Left renal pelvis (tissue), 4 donors: ENCODE measurements at places on chromosomes 6 and 20. TPM values are rescaled to one million over a fixed set of nuclear protein-coding genes. Genes with fewer than 3 reads are reported as not detected.

- DNase-seq: no peak
Observed at GRCh38 chr6:135126729-135127128, 54.4 kb upstream of the MYB start.

DNA sequence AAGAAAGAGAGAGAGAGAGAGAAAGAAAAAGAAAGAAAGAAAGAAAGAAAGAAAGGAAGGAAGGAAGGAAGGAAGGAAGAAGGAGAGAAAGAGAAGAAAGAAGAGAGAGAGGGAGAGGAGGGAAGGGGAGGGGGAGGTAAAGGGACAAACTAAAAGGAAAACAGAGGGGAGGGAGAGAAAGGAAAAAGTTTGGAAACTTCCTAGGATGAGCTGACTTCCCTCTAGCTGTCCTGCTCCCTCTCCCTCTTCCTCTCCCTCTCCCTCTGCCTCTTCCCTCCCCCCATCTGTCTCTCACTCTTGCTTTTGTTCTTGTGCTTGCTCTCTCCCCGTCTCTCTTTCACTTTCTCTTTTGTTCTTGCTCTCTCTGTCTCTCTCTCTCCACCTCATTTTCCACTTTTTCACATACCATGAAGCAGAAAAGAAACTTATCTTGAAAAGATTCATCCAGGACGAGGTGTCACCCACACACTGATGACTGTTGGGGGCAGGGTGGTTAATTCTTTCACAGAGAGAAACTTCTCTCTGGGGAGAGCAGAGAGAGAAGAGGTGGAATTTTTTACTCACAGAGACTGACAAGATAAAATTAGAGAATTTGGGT, 56.4 kb upstream of the DUSP22 start:
- DNase-seq: no peak

Gene ULBP3
- polyA plus RNA-seq: 7.4 TPM

DNA sequence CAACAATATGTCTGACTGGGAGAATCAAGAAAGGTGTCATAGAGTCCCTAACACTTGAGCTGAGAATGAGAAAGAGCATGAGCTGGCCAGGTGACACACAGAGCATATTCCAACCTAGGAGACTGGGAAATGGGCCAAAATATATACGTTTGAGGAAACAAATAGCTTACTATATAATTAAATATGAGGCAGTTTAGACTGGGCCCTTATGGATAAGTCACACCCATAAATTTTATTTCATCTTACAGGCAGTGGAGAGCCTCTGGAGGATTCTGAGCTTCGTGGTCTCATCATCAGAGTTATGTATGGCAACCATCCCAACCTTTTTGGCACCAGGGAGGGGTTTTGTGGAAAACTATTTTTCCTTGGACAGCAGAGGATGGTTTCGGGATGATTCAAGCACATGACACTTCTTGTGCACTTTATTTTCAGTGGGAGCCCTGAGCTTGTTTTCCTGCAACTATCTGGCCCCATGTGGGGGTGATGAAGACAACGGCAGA, 12.9 kb upstream of the NQO2 start:
- DNase-seq: no peak

Gene INSM1
- polyA plus RNA-seq: not detected

Gene CABLES2
- 9.8 TPM for polyA plus RNA-seq

- DNase-seq: no peak
Observed at GRCh38 chr6:12522347-12522746, 194.2 kb upstream of the PHACTR1 start.

- no peak for DNase-seq
Observed at GRCh38 chr20:42603655-42604054, 586.1 kb downstream of the PTPRT start.

- DNase-seq: no peak
Observed at GRCh38 chr6:144845186-144845585, 560.1 kb downstream of the UTRN start.

DNA sequence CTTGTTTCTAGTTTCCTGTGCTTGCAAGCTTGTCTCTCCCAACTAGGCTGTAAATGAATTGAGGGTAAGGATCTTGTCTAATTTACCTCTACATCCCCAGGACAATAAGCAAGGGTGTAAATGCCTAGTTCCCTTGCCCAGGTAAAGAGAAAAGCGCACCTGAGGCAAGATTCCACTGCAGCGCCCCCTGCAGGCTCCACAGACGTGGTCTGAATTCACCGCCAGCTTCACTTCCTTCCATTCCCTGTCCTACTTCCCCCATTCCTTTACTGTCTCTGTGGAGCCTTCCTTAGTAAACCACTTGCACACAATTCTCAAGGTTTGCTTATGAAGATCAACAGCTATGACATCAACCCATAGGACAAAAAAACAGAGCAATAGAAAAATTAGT, 42.3 kb downstream of the ANKEF1 start:
- DNase-seq: no peak

DNA sequence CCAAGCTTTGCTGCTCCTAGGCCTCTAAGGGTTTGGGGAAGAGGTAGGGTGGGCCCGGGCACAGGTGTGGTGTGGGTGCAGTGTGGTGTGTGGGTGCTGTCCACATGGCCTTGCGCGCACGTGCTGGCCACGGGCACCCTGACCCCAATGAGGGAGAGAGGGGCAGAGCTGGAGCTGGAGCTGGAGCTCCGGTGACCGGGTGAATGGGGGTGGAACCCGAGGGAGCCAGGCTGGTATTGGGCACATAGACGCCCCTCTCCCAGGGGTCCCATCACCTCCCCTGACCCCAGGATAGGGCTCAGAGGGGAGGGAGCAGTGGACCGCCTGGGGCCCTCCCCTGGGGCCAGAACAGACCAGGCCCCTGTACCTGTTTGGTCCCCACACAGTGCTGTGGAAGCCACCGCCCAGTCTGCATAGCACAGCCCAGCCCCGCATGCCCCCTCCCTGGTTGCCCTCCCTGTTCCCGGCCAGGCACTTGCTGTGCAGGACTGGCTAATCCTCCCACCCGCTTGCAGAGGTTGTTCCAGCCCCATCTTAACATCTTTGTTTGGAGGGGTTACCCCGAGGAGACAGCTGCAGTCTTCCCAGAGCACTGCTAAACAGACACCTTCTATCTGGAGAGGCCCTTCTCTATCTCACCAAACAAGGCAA, 984 bp downstream of the ADAM33 start:
- no peak for DNase-seq

Gene PRSS35
- 51.1 TPM for polyA plus RNA-seq

DNA sequence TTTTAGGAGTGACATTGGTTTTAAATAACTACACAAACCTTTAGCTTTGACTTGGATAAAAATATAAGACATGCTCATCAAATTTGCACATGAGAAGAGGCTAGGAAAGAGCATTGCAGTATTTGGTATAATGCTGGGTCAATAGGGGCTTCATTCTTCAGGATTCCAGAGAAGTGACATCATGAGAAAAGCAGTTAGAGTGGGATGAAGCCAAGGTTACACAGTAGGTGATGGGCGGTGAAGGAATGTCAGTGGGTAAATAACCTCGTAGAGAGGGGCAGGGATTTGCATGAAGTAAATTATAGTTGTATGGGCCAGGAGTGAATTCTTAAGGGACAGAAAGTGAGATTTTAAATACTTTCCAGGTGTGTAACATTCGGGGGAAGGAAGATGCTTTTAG, 216.2 kb downstream of the RFPL4B start:
- DNase-seq: no peak

DNA sequence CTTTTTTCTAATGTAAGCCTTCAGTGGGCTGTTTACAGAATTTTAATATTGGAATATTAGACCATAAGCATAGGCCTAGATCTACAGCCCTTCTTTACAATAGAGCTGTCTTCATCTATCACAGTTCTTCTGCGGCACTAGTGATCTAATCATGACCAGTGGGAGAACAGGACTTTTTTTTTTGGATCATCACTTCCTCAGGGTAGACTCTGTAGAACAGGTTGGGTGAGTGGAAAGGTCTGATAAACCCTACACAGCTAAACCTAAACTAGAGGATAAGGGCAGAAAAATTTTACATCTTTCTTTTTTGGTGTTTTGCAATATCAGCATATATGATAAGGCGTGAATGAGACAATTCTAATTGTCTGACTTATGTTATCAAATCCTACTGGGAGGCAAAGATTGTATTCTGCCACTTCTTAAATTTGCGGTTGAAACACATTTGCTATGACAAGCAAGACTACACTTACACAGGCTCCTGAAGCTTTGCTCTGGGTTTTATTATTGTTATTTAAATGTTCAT, 52.2 kb downstream of the GOPC start:
- DNase-seq: no peak

Gene PACSIN1
- polyA plus RNA-seq: 0.89 TPM

GRCh38 chr6:113432521-113433334, 424.4 kb upstream of the MARCKS start:
- no peak for DNase-seq

Gene UNC93A
- polyA plus RNA-seq: 0.15 TPM
